ENCODE measurements at places on chromosomes 13 and 19.

- DNase-seq = no peak
These were observed 20.3 kb upstream of the EPHX3 start for GRCh38 chr19:15252398-15253018.

GRCh38 chr19:36115453-36116343 is at the start of gene TBCB:
Gene TBCB, plus strand, starts transcription at chr19:36115468. Its CDS starts 93 bp downstream, at chr19:36115561.
- DNase-seq = peak; percentile 79

DNA sequence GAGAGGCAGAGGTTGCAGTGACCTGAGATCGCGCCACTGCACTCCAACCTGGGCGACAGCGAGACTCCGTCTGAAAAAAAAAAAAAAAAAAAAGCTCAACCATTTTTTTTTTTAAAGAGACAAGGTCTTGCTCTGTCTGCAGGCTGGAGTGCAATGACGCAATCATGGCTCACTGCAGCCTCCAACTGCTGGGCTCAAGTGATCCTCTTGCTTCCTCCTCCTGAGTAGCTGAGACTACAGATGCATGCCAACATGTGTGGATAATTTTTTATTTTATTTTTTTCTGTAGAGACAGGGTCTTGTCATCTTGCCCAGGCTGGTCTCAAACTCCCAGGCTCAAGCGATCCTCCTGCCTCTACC is 10.3 kb downstream of the EHD2 start:
- no peak for DNase-seq

DNA sequence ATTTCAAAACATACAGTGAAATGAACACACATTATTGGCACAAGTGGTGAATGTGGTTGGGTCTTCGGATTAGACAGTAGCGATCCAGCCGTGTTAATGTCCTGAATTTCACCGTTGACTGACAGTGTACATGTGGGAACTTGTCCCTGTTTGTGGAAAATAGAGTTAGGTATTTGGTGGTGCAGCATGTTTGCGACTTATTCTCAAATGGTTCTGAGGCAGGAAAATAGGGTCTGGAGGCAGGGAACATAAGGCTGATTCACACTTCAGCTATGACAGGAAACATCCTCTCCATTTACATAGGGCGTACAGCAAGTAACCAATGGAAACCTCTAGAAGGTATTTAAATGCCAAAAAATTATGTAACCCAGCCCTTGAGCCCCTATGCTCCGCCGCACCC is 4.2 kb downstream of the LGALS7B start:
- no peak for DNase-seq

DNA sequence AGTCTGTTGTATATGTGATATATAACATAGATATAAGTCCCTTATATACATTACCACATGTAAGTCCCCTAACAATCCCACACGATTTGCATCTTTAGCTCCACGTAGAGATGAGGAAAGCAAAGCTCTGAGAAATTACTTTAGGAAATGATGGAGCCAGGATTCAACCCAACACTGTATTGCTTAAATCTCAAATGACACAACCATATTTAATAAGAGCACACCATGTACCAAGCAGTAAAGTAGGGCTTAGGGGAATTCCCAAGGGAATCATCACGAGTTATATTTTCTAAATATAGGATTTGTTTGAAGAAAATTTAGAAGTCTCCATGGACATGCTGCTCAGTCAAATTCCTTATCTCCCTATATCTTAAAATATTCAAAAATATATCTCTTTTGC is 61.3 kb upstream of the POMP start:
- DNase-seq = no peak

DNA sequence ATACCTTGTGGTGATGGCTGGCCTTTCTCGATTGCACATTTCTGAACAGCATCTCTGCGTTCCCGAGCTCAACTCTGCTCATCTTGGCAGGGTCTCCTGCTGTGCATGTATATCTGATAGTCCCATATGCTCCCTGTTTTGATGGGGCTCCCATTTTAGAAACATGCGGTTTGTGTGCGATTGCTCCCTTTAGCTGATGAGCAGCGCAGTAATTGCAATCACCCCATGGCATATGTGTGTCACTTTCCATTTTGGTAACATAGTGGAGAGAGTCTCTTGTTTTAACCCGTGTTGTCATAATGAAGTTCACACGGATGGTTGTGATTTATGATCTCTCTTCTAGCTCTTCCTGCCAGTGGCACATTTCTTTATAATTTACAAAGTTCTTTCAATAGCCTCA is 144.7 kb downstream of the MTUS2 start:
- no peak for DNase-seq

GRCh38 chr19:51692468-51692867 is 662 bp upstream of the SPACA6 start:
- no peak for DNase-seq

DNA sequence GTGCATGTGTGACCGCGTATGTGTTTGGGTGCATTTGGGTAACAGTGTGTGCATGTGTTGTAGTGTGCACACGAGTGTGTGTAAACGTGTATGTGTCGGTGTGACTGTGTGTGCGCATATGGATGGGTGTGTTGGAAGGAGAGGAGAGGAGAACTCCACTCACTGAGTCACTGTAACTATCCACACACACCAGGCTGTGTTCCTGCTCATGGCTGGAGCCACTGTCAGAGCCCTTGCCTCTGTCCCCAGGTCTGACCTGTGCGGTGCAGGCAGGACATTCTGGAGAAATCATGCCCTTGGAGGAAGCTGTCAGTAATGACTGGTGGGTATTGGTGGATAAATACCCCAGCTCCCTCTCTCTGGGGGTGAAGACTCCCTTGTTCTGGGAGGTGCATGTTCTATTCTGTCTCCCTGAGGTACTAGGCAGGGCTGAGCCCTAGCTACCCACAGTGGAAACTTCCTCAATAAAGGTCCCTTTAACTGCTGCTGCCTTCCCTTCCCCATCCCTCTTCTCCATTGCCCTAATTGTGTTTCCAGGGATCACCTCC is 48.4 kb downstream of the CYP4F22 start:
- no peak for DNase-seq

DNA sequence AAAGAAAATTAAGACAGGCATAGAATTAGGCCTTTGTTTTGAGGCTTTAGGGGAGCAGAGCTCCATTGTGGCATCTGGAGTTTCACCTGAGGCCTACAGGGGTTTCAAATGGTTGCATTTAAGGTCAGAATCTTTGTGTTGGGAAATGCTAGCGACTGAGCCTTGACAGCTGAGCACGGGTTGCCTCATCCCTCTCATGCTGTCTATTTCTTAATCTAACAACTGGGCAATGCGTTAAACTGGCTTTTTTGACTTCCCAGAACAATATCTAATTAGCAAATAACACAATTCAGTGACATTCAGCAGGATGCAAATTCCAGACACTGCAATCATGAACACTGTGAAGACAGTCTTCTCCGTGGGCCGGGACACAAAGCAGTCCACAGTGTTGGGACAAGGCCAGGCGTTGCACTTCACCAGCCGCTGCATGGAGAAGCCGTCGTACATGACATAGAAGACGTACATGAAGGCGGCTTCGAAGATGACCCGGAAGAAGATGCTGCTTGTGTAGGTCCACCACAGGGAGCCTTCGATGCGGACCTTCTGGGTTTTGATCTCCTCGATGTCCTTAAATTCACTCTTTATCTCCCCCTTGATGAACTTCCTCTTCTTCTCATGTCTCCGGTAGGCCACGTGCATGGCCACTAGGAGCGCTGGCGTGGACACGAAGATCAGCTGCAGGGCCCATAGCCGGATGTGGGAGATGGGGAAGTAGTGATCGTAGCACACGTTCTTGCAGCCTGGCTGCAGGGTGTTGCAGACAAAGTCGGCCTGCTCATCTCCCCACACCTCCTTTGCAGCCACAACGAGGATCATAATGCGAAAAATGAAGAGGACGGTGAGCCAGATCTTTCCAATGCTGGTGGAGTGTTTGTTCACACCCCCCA is 3.8 kb downstream of the GJB2 start:
- DNase-seq = no peak
